ENCODE measurements at places on chromosomes 12 and 14.

GRCh38 chr12:95986635-95987570 is 9.2 kb downstream of the HAL start:
- DNase-seq: no peak

- no peak for DNase-seq
Observed at GRCh38 chr12:56080556-56081138, 682 bp downstream of the ERBB3 start.

DNA sequence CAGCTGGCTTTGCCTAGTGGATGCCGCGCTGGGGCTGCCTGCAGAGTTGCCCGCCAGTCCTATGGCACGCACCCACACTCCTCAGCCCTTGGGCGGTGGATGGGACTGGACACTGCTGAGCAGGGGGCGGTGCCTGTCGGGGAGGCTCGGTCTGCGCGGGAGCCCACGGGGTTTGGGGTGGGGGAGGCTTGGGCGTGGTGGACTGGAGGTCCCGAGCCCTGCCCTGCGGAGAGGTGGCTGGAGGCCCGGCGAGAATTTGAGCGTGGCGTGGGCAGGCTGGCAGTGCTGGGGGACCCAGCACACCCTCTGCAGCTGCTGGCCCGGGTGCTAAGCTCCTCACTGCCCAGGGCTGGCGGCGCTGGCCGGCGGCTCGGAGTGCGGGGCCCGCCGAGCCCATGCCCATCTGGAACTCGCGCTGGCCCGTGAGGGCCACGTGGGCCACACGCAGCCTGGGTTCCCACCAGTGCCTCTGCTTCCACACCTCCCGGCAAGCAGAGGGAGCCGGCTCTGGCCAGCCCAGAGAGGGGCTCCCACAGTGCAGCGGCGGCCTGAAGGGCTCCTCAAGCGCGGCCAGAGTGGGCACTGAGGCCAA is 68.1 kb downstream of the ETNK1 start:
- DNase-seq: no peak

DNA sequence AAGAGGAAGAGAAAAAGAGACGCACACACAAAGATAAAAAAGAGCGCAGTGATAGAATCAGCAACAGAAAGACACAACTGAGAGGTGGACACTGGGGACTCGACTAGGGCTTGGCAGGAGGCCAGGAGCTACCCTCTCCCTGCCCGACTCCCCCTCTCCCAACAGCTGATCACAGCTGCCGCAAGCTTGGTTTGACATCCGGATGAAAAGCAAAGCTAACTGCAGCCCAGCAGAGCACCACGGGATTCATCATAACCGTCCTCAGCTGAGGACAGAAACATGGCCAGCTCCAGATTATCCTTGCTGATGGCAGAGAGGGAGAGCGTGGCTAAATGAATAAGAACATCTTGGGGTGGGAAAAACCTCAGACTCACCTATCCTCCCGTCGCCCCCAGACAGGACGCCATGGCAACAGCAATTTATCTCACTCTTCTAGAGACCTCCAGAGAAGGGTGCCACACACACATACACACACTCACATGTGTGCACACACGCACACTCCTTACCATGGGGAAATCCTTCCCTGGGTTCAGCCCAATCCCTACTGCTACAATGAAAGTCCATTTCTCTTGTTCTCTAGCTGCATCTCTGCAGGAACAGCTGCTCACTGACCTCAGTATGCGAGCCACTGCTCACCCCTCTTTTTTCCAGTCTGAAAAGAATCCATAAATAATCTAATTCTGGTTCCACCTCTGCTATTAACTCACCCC is 135.3 kb downstream of the NTF3 start:
- DNase-seq: no peak

- no peak for DNase-seq
Observed at GRCh38 chr12:24901576-24902461, 47.1 kb downstream of the BCAT1 start.

- no peak for DNase-seq
Observed at GRCh38 chr12:103809154-103809553, 31.9 kb downstream of the NT5DC3 start.

- DNase-seq: no peak
Observed at GRCh38 chr12:52097045-52097666, 17.7 kb downstream of the SMIM41 start.

DNA sequence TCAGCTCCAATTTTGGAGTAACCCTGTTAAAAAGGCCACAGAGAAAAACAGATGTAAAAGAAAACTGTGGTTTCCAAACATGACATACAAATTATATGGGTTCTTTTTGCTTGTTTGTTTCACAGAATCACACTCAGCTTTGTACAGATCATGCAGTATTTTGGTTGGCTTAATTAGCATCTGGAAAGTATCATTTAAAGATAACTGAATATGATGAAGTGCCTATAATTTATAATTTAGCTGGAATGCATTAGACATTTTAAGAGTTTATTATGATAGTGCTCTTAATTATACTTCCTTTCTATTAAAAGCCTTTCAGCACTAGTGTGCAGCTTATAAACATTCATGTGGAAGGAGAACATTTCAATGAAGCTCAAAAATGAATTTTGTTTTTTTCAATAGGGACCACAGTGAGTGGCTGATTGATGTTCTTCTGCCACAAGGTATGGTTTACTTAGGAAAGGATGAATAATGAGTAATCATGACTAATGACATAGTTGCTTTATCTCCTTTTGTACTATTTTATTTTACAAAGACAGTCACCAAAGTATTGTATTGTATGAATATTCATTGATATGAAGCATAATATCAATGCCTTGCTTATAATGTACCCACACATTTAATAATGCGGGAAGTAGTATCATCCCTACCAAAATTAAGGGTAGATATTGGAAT is 98.3 kb downstream of the UNC79 start:
- no peak for DNase-seq

DNA sequence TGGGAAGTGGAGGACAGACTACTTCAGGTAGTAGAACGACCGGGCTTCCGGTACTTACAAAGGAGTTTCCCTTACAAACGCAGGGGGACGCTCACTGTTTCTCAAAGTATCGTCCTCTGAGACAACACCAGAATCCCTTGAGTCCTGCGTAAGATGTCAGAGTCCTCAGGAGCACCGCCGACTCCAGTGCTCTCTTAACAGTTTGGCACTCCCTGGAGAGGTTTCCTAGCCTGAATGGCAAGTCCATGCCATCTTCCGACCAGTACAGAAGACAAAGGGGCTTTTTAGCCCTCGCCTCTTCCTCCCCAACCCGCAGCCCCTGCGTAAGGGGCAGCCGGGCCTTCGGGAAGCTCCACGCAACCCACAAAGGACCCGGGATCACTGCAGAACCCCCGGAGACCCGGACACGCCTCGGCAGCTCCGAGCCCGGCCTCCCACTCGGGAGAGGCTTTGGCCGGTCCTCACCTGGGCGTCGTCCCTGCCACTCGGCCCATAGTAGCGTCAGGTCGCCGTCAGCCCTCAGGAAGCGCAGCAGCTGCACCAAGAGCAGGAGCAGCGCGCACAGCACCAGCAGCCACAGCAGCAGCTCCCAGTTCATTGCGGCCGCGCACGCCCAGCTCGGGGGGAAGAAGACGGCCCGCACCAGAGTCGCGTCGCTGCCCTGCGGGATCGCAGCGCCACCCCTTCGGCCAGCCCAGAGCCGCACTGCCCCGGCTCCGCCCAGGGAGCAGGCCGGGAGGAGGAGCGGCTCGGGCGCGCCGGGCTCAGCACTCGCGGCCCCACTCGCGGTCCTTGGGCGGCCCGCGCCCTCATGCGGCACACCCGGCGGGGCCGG is at the start of gene DHRS7:
TSS of gene DHRS7 (minus strand) at position 687 of the 835 bp plus-strand sequence. CDS start at position 598, 89 bp downstream.
- DNase-seq: peak; percentile 73

- no peak for DNase-seq
Observed at GRCh38 chr14:21098076-21098891, at the start of gene ZNF219. TSS of gene ZNF219 (minus strand) at chr14:21098655. CDS start at chr14:21093591, 5,064 bp downstream.

GRCh38 chr12:75704664-75705063 is 193.3 kb upstream of the KRR1 start:
- DNase-seq: no peak

- DNase-seq: no peak
Observed at GRCh38 chr14:89787525-89787924, 167.0 kb downstream of the EFCAB11 start.

DNA sequence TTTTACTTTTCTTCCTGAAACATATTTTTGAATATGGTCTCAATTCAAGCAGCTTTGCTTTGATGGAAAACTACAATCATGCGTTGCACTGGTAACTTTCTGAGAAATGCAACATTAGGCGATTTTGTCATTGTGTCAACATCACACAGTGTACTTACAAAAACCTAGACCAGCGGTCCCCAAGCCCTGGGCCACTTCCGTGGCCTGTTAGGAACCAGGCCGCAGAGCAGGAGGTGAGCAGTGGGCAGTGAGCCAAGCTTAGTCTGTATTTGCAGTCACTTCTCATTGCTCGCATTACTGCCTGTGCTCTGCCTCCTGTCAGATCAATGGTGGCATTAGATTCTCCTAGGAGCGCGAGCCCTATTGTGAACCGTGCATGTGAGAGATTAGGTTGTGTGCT is 163.7 kb upstream of the NOVA1 start:
- no peak for DNase-seq

DNA sequence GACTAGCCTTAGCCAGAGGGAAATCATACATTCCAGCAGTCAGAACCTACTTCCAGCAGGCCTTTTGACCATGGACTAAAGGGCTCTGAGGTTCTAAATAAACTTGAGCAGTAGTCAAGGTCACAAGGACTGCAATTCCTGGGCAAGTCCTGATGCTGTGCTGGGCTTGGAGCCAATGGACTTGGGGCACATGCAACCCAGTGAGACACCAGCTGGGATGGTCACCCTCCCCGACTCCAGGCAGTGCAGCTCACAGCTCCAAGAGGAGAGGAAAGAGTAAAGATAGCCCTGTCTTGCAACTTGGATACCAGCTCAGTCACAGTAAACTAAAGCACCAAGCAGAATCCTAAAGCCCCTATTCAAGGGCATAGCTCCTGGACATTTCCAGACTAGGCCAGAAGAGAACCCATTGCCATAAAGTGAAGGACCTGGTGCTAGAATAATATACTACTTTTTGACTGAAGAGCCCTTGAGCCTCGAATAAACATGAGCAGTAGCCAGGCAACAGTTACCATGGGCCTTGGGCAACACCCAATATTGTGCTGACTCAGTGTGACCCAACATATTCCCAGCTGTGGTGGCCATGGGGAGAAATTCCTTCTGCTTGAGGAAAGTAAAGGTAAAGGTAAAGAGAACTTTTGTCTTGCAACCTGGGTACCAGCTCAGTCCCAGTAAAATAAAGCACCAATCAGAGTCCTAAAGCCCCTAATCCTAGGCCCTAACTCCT is 226.2 kb upstream of the CLEC14A start:
- no peak for DNase-seq

Data from CD4-positive, alpha-beta T cell treated with Interleukin-4 for 4 hours (primary cell).